SK-N-MC (cell line): ENCODE measurements at places on chromosomes 13 and 19.

- no peak for DNase-seq
These were observed 732 bp upstream of the C2CD4C start for GRCh38 chr19:409516-410242.

GRCh38 chr19:4390017-4390566 is 10.3 kb downstream of the SH3GL1 start:
- no peak for DNase-seq

DNA sequence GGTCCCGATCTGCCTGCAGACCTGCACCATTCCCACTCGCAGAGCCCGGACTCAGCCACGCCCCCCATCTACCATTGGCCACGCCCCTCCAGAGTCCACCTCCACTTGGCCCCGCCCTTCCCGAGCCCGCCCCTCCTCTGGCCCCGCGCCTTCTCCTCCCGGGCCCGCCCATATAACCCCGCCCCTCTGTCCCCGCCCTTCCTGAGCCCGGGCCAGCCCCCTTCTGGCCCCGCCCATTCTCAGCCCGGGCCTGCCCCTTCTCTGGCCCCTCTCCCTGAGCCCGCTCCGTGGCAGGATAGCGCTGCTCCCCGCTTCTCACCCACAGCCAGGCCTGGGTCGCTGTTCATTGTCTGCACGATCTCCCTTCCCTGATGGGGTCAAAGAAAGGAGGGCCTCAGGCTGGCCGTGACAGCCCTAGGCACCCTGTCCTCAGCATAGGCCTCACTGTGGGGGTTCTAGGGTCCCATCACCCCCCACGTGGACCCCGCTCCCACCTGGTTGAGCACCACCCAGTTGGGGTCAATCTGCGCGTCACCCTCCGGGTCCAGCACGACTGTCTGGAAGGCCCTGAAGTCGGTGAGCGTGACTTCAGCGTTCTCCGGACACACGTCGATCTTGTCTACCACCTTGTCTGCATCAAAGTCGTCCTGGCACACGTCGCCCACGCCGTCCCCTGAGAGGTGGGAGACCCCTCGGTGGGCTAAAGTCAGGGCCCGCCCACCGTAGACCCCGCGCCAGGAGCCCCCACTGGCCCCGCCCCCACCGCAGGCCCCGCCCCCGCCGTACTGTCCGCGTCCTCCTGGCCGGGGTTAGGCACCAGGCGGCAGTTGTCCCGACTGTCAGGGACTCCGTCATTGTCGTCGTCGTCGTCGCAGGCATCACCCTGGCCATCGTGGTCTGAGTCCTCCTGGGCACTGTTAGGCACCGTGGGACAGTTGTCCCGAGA is 5.7 kb downstream of the COMP start:
- peak; percentile 45 for DNase-seq

- DNase-seq: no peak
These were observed 14.3 kb downstream of the MRPS12 start for GRCh38 chr19:38944981-38945506.

DNA sequence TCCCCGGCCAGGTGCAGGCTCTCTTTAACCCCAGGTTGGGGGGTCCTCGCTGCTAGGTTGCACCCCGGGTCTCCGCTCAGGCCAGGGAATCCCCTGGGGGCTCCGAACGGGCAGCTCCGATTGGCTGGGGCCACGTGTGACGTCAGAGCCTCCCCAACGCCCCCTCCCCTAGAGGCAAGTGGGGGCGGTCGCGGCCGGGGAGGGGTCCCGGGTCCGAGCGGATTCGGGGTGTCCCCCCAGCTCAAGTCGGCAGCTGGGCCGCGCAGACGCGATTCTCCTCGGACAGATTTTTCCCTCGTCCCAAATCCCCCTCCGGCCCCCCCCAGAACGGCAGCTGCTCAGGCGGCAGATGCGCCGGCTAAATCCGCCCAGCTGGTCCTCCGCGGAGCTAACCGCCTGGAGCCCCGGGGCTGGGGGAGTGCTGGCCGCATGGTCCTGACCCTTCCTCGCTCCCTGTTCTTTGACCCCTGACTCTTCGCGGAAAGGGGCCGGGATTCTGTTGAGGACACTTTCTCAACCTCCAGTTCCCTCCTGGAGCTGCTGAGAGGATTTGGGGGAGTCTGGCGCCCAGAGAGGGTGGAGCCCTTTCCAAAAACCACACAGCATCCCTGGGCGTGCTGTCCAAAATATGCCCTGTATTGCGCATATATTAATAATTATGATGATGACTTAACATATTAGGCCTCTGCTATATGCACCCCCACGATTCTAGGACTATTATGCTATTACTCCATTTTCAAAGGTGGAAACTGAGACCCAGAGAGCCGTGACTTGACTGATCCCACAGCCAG is 25.4 kb upstream of the SEMA6B start:
- DNase-seq: no peak

GRCh38 chr19:35204799-35205732 is 23.5 kb downstream of the FAM187B start:
- DNase-seq: no peak

DNA sequence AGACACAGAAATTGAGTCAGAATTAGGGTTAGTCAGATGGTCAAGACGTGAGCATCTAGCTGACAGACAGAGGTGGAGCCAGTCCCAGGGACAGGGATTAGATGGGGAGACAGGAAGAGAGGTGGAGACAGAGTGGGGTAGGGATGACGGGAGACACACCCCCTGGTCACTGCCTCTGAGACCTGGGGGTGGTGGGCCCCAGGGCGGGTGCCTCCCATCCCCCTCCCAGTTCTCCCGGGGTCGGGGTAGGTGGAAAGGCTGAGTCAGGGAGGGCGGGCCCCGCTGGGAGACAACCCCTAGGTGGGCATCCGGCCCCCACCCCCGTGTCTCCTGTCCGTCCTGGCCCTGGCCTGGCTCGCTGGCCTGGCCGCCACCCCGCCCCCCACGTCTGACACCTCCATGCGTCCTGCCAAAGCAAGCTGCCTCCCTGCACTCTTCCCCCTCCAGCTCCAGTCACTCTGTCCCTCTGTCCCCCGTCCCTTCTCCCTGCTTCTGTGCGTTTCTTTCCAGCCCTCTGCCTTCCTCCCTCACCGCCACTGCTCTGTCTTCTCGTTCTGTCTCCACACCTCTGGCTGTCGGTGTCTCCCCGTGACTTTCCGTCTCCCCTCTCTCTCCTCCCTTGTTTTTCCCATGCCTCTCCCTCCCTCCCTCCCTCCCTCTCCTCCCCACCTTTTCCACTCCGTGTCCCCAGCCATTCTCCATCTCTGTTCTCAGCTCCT is 15.1 kb downstream of the CCDC97 start:
- no peak for DNase-seq

DNA sequence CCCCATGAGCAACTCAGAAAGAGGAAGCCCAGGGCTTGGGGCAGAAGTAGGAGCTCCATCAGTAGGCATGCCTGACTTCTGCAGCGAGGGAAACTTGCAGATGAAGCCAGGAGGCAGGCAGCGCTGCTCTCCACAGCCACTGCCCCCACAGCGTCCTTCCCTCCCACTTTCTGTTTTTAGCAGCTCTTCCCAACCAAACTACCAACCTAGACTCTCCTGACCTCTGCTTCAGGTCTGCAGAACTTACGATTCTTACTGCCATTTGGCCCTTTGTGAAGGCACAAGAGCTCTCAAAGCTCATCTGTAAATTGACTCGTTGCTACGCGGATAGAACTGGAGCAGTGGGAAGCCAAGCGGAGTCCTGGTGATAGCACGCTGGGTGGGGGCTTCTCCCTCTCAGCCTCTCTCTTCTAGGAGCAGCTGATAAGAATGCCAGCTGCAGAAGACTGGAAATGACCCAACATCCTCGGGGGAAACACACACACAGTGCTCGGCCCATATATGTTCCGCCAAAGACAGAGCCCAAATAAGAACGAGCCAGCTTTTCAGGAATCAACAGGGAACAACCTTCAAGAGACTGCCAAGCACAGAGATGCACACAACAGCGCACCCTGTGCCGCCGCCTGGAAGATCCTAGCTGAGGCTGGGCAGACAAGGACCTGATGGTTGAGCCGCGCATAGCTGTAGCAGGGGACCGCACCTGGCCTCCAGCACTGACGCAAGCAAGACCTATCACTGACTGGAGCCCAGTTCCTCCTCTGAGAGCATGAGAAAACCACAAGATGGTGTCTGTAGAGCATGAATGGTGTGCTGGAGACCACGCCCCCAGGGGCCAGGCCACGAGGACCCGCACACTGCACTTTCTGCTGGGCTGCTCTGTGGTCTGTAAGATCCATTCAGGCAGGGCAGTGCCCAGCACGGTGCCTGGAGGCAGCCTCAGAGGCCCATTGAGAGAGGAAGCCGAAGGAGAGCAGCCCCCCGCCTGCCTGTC is 15.9 kb upstream of the SLC35E1 start:
- DNase-seq: no peak

- peak; percentile 76 for DNase-seq
These were observed 1832.8 kb upstream of the MIR17HG start for GRCh38 chr13:89514534-89515312.

DNA sequence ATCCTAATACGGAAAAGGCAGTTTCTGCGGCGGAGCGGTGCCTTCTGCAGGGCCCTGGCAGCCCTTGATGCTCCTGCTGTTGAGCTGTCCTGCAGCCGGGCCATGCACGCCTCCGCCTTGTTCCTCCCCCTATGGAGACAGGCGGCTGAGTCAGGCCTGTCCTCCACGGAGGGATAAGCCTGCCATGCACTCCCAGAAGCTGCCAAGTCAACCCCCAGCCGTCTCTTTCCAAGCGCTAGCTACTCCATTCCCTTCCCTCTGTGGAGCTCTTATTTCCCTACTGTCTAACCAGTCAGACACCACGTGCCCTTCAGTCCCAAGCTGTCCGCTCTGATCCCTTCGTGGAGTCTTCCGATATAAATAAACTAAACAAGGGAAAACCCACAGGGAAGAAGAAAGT is 197.0 kb downstream of the COL4A1 start:
- no peak for DNase-seq

DNA sequence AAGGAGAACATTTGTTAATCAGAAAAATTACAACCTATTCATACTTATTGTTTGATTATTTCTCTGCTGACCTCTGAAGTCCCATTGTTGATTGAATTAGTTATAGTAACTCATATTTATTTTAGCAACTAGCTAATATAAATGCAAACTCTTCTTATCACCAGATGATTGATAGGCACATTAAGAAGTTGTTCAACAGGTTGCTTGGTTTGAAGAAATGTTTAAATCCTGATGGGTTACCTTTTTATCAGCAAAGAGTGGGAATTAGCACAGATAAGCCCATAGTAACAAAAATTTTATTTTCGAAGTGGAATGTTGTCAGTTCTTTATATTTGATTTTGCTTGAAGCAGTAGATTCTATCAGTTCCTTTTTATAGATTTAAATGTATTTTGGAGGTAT is 44.4 kb downstream of the KLF5 start:
- no peak for DNase-seq

- DNase-seq: peak; percentile 56
These were observed at the start of gene PLIN5 for GRCh38 chr19:4534836-4535658. TSS of gene PLIN5 (minus strand) at chr19:4535224. CDS start at chr19:4534074, 1,150 bp downstream.

GRCh38 chr13:79401259-79402070 is 4.6 kb downstream of the RBM26 start:
- no peak for DNase-seq

- DNase-seq: no peak
These were observed 1.5 kb downstream of the ZNF260 start for GRCh38 chr19:36526581-36526980.

- no peak for DNase-seq
These were observed 41.1 kb upstream of the CEACAM20 start for GRCh38 chr19:44570603-44570983.

GRCh38 chr19:47778954-47779351 is 450 bp downstream of the SELENOW start:
- DNase-seq: no peak

DNA sequence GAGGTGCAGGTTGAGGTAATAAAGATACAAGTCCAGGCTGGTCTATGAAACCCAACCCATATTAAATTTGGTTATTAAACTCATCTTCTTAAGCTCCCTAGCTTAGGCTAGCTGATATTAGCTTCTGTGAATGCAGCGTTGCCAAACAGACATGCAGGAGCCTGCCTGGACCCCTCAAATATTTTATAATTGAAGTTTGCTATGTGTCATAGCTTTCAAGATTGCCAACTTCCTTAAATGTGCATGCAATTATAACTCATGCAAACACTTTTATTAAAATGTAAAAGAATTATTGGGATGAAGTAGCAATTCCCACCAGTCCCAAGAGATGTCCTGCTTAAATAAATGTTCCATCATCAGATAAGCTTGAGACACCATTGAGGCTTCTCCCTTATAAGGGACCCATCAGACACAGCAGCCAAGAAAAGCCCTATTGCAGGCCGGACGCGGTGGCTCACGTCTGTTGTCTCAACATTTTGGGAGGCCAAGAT is 51.3 kb downstream of the MBNL2 start:
- DNase-seq: no peak

GRCh38 chr19:12155324-12155860 is 1.1 kb downstream of the ZNF625 start:
- DNase-seq: no peak

- DNase-seq: no peak
These were observed 79.1 kb downstream of the STARD13 start for GRCh38 chr13:33206425-33206824.

DNA sequence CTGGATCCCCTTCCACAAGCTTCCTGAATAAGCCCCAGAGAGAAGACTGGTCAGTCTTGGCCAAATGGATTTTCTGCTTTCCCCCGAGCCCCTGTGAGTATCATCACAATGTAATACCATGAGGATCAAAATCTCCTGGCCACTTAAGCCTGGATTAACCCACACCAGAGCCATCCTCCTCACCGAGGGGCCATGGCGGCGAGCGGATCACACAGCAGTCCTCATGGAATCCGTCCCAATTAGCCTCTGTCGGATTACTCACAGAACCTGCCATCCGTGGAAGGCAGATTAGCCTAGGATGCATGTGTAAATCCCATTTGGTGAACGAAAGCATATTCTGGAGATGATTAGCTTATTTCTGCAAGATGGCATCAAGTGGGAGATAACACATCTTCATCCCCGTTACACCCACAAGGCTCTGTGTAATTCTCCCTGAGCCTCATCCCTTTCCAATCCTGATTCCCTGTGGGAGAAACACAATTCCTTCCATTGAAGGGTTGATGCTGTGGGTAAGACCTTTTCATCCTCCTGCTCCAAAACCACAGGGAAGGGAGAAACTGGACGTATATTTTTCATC is 42.5 kb downstream of the GNG7 start:
- no peak for DNase-seq

DNA sequence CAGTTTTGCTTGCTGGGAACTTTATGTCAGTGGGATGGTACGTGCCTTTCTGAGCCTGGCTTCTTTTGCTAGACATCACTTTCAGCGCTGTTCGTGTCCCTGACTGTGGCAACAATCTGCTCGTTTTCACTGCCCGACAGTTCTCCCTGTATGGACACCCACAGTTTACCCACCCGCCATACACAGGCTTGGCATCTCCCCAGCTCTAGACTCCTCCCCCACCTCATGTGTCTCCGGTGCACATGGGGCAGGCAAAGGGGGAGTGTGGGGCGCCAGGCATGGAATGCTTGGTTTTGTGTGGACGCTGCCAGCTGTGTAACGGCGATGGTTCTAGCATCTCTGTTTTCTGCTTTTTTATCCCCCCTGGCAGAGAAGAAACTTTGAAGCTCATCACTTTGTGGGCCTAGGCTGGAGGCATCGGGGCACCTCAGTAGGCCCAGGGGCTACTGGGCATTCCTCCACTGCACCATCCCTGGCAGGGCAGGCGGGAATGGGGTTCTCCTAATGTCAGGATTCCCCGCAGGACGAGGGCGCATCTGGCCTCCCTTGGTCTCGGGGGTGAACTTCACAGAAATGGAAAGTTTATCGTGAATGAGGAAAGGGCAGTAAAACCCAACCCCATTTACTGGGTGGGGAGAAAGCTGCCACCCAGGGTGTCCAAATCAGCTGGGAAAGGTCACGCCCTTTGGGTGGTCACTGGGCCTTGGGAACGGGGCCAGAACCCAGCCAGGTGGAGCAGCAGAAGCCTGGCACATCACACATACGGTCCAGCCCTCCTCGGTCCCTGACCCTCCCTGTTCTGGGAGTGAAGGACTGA is 60.8 kb downstream of the CEBPG start:
- DNase-seq: no peak
